ENCODE measurements at places on chromosomes 11 and 22.

DNA sequence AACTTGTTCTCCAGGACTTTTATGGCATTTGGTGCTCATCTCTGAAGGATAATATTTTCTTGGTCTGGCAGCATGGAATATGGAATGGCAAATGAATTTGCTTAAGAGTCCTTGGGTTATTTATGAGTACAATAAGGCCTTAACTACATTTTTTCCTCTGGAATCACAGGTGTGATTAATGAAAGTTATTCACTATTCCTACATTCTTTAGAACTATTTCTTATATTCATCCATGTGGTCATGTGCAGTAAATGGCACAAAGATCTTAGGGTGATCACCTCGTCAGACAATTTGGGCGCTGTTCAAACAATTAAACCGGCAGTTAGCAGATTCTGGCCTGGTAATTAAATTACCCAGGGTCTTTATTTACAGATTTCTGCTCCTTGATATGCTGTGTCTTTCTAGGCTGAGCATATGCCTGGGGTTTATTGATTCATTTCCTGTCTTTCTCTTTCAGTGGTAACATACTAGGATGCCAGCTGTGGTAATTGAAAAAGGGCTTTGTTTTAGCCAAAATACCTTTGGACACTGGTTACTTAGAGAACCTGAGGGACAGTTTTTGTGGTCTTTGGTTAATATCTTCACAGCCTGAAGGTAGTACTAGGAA is 31.6 kb downstream of the SIK2 start:
- no peak for DNase-seq

- no peak for DNase-seq
Observed at GRCh38 chr22:27075028-27075678, 417.8 kb downstream of the MIAT start.

DNA sequence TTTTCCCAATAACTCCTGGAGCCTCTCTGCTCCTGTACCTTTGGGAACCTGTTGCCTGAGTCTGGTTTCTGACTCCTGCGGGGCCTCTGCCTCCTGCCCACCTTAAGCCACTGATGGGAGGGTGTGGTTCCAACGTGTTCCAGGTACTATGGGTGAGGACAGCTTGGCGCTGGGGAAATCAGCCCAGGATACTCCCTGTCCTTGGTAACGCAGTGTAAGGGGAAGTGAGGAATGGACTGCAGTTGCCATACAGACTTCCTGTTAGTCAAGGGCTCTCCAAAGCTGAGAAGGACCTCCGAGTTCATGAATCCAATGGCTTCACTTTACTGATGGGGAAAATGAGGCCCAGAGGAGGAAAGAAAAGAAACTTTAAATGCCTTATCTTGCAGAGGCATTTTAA is 1.2 kb upstream of the MARK2 start:
- DNase-seq = no peak

DNA sequence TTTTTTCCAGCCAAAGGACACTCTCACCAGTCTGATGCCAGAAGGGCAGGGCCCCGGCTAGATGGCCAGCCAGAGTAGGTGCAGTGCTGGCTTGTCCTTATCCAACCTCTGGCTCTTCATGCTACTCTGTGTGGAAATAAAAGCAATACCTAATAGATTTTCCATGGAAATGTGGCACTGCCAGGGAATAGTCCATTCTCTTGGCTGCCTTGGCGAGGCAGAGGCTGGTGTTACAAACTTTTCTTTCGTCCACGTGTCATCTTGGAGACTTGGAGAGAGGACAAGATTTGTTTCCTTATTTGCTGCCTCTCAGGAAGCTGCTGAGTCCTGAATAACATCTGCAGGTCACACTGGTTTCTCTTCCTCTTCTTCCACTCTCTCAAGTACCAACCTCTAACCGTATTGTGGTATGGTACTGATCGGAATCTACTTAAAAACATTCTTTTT is 17.2 kb upstream of the C1QTNF4 start:
- DNase-seq = no peak

DNA sequence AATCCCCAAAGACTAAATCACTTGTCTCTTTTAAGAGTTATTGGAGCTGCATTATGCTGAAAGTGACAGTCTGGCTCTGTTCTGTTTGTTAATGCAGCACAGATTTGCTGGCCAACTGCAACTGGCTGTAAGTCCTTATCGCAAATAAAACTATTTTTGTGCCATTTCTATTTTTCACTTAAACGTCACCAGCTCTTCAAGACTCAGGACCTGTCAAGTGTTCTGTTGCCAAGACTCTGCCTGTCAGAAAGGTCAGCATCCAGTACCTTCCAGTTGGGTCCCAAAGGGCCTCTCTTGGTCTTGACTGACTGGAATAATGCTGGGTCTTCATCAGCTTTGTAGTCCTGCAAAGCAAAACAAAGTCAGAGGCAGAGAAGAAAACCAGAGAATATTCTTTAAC is 45.6 kb downstream of the PITPNB start:
- no peak for DNase-seq

GRCh38 chr11:18332302-18332701 is 9.9 kb downstream of the GTF2H1 start:
- peak; percentile 70 for DNase-seq

DNA sequence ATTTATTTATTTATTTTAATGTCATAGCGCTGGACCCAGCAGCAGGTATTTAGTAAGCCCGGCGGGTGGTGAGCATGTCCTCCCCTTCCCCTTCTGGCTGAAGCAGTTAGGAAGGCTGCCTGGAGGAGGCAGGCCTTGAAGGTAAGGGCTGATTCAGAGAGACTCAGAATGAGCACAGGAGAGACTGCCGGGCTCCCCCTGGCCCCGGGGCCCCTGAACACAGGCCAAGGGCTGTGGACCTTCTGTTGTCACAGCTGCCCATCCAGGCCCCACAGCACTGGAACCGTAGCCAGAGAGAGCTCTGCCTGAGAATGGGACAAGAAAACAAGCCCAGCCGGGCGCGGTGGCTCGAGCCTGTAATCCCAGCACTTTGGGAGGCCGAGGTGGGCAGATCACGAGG is 52.8 kb downstream of the KCNJ4 start:
- no peak for DNase-seq

GRCh38 chr11:64519541-64519940 is 71.5 kb upstream of the SLC22A12 start:
- no peak for DNase-seq

GRCh38 chr11:124167826-124168231 is 15.3 kb upstream of the OR10D3 start:
- no peak for DNase-seq

DNA sequence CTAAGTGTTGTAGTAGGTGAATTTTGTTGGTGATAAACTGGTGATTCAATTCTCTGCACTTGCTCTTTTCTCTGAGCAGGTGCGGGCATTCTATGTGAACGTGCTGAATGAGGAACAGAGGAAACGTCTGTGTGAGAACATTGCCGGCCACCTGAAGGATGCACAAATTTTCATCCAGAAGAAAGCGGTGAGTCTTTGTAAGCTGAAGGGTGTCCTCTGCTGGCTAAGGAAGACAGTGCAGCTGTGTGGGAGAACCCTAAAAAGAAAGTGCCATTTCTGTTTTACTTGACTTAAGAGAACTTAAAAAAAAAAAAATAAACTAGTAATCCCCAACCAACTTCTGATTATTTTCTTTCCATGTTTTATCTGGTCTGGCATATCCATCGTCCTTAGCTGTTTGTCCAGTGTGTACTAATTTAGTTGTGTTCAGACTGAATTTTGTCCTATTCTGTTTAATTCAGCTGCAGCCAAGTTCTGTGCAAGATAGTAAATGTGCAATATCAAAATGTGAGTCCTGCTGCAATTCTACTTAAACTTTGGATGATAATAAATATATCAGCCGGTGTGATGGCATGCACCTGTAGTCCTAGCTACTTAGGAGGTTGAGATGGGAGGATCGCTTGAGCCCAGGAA is 29.6 kb downstream of the CAT start:
- peak; percentile 36 for DNase-seq

GRCh38 chr22:47596176-47596690 is 833.8 kb downstream of the TBC1D22A start:
- DNase-seq = no peak

- DNase-seq = no peak
Observed at GRCh38 chr11:8408151-8408941, 144.7 kb upstream of the LMO1 start.

All from CD4-positive, alpha-beta T cell treated with Interleukin-12 subunit alpha and Interleukin-12 subunit beta, for 1 hour (primary cell).